ENCODE measurements at places on chromosomes 5 and 9.

DNA sequence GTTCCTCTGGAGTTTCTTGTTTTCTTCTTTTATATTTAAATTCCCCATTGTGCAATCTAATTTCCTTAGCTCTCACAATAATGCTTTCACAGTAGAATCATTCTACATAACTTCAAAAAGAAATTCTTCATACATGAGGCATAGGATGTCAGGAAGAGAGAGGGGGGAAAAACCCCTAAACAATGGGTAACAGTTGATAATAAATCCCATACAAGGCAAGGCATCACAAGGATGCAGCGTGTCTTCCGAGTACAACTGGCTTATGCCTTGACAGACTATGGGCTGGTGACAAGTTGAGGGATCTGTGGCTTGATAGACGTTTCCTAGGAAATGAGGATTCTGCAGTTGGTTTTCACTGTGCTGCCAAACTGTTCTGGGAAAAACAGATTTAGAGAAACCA lies 247.4 kb downstream of the ARL15 start:
- DNase-seq = peak; percentile 59

GRCh38 chr5:126746290-126746689 lies 30.6 kb upstream of the LMNB1 start:
- no peak for DNase-seq

DNA sequence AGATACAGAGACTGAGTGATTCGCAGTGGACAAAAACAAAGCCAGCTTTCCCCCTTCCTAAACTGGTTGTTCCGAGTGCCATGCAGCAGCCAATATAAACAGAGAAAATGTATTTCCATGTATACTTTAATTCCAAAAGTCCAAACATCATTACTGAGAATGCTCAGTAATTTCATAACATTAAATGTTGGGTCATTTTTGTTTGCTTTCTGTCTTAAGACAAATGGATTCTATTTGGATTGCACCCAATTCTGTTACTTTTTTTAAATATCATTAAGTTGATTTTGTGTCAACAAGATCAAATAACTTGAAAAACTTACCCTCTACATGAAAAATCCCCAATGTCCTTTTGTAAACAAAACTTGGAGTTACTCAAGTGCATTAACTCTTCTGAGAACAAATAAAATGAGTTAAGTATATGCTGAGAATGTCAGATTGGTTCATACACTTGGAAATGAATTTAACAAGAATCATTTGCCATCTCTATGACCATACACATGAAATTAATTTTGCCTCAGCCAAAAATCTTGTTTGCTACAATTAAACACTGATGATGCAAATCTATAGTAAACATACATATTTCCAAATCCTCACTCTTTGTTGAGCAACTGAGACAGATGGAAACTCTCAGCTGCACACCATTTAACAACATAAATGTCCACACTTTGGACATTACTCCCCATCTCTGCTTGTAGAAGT lies 19.4 kb downstream of the LURAP1L start:
- no peak for DNase-seq

DNA sequence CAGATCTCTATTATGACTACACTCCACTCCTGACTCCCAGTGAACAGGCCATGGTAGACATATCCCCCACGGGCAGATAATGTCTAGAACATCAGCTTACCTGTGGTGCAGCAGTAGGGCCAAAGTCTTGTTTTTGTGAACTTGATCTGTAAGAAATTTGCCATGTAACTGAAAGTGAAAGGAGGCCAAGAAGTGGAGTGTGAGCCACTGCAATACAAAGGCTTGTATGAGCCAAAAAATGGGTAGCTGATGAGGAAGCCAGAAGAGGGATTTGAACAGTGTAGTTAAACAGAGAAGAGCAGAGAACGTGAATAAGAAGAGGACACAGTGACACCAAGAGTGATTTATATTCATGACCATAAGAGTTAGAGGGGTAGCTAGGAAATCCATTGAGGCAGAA lies 361.7 kb downstream of the DMRT2 start:
- no peak for DNase-seq

- peak; percentile 55 for DNase-seq
Observed at GRCh38 chr9:84277646-84278045, 62.9 kb downstream of the SLC28A3 start.

GRCh38 chr9:70147651-70148050 lies 104.0 kb downstream of the MAMDC2 start:
- no peak for DNase-seq

- peak; percentile 92 for DNase-seq
Observed at GRCh38 chr9:27365707-27366376, 68.9 kb upstream of the EQTN start.

- DNase-seq = no peak
Observed at GRCh38 chr5:170635706-170636105, 131.9 kb downstream of the KCNIP1 start.

DNA sequence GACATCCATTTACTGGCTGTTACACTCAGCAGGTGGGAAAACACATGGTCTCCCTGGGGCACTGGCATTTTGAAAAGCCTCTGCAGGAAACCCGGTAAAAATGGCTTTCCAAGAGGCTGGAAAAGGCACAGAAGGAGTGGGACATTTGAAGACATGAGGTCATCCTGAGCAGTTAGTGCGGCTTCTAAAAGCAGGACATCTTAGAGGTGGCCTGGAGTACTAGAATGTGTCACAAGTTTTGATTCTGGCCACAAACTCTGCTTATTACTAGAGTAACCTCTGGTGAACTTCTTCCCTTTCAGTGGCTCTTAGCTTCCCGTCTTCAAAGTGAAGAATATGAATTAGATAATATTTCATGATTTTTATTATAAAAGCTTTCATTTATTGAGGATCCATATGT lies 423.0 kb upstream of the BRINP1 start:
- DNase-seq = no peak

- DNase-seq = peak; percentile 83
Observed at GRCh38 chr5:60178101-60178500, 284.6 kb upstream of the PDE4D start.

DNA sequence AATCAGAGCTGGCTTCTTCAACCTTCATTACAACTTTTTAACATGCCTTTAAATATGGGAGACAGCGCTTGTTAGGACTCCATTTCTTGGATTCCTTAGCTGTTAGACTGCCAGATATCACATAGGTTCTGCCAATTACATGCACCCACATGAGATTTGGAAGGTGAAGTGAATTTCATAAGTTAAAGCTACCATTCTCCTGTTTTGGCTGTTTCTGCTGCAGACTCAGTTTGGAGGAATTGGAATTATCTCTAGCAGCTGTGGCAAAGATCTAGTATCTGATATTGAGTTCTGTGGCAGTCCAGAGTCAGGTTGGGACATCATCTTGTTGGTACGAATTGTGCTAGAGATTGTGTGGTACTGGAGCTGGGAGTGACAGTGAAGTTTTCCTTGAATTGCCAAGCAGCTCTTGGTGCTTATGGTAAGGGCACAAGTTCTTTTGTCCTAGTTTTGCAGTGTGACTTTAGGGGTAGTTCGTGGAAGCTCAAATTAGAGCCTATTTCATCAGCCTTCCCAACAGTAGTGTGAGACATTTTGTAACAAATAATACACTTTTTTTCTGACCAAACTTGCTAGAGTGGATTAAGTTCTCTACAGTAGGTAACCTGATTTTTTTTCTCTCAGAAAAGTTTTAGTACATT lies 9.1 kb upstream of the PJA2 start:
- DNase-seq = no peak

DNA sequence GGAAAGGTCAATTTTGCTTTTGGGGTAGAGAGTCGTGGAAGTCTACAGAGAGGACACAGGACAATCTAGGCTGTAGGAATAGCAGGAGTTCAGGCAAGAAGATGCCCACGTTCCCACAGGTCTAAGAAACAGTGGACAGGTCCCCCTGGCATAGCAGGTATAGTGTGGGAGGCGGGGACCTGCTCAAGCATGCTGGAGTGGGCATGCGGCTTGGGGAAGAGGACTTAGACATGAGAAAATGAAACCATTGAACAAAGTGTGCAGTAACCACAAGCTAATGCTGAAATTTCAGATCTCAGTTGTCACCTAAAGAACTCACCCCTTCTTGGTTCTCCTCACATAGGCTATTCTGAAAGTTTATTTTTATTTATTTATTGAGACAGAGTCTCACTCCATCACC lies 142.8 kb upstream of the EFNA5 start:
- no peak for DNase-seq

- DNase-seq = peak; percentile 88
Observed at GRCh38 chr5:53109443-53110127, at the start of gene MOCS2. Gene MOCS2, minus strand, starts transcription at chr5:53109757. Its CDS starts 2,583 bp downstream, at chr5:53107174.

GRCh38 chr5:68456756-68457217 lies 241.2 kb downstream of the PIK3R1 start:
- peak; percentile 59 for DNase-seq

DNA sequence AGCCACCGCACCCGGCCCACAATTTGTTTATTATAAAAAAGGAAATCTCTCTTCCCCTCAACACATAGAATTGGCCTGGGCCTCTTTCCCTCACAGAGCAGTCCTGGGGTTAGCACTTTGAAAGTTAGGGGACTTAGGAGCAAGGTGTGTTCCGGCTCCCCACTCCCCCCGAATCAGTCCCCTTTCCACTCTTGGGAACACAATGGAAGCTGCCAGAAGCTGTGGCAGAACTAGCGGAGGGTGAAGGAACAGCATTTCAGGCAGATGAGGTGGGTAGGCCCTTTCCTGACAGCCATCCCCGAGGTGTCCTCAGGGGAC lies 16.4 kb upstream of the C5orf47 start:
- peak; percentile 4 for DNase-seq

DNA sequence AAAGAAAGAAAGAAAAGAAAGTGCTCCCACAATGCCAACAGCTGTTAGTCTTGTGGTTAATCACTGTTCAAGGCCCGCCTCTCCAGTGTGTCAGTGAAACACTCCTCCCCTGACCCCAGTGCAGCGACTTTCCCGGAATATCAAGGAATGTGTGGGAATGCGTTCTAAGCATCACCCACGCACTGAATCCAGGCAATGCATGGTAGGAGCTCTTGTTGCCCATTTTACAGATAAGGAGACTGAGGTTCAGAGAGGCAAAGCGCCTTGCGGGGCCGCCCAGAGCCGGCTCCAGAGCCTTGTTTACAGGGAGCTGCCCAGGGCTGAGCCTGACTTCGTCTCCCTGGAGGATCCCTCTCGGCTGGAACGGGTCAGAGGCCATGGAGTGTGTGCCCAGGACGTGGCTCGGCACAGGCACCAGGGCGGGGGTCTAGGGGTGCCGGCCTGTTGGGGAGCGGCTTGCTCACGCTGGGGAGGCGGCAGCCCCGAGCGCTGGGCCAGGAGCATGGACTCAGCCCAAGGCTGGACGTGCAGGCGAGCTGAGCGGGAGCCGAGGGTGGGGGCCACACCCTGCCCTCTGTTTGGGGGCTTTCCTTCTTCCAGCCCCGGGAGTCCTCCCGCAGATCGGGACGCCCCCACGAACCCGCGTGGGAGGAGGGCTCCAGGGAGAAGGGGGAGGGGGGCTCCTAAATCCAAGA lies 823 bp downstream of the ST6GALNAC6 start:
- DNase-seq = peak; percentile 71

DNA sequence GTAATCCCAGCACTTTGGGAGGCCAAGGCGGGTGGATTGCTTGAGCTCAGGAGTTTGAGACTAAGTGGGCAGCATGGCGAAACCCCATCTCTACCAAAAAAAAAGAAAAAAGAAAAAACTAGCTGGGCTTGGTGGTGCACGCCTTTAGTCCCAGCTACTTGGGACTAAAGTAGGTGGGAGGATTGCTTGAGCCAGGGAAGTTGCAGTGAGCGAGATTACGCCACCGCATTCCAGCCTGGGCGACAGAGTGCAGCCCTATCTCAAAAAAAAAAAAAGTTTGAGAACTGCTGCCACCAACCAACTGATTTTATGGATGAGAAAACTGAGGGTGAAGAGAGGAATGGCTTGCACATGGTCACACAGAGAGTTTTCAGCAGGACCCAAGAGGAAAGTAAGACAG lies 175.1 kb downstream of the DOCK8 start:
- no peak for DNase-seq

DNA sequence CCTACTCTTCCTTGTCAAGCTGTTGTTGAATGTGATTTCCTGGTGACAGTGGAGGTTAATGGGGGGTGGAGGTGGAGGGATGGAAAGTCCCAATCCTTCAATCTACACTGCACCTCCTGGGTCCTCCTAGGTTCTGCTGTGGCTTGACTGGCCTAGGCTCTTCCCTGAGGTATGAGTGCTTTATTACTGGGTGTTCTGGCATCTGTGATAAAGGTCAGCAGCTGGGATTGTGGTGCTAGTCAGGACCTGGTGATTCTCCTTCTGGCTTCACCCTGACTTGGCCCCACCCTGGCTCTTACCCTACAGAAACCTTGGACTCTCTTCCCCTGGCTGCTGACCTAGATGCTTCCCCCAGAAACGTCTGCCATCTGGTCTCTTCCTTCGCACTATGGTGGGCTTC lies 194.3 kb downstream of the ARHGEF28 start:
- no peak for DNase-seq

- DNase-seq = peak; percentile 95
Observed at GRCh38 chr5:87120518-87121303, 147.0 kb upstream of the RASA1 start.

- DNase-seq = peak; percentile 19
Observed at GRCh38 chr5:132179405-132179804, 48.2 kb downstream of the P4HA2 start.

- peak; percentile 91 for DNase-seq
Observed at GRCh38 chr5:84393969-84394368, 9.3 kb upstream of the EDIL3 start.

GRCh38 chr9:68500457-68501381 lies 40.0 kb downstream of the TMEM252 start:
- peak; percentile 14 for DNase-seq

DNA sequence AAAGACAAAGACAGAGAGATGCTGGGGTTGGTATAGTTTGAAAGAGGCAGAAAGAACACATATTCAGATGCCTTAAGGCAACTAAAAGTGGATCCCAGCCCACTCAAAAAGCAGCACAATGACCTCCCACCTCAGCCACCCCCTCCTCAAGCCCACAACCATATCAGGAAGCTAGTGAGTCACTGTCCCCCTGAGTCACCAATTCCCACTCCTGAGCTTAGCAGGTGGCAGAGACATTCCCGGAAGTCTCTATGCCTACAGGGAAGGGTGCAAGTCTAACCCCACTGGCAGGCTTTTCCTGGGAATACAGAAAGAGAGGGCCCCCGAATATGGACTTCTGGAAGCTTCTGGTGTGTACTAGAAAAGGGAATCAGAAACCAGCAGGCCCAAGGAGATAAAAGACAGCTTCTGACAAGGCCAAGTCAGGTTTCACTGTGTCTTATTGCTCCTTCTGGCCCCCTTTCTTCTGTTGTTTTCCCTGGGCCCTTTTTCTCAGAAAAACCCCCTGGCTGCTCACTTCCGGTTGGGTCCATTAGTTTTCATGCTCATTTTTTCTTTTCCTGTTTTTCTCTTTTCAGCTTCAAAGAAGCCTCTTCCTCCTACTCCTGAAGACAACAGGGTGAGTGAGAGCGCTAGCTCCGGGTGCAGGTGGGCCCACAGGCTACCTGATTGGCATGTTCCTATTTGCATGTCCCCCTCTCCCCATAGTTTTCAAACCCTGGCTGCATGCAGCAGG lies 36.8 kb downstream of the ITK start:
- DNase-seq = no peak

DNA sequence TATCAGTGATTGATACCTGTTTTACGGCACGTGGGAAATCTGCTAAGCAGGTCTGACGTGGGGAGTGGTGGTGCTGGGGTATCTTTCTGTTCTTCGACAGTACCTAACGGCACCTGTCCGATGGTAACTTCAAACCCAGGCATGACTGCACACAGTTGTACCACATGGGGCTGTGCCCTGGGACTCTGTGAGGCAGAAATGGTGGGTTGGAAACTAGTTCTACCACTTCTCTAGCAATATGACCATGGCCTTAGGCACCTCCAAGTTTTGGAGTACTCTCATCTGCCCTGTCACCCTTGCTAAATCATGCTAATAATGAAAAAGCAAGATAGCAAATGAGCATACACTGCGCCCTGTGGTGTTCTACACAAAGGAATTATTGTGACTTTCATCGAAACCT lies 30.9 kb downstream of the EPB41L4B start:
- DNase-seq = no peak
